ENCODE measurements at places on chromosomes 4 and X.

DNA sequence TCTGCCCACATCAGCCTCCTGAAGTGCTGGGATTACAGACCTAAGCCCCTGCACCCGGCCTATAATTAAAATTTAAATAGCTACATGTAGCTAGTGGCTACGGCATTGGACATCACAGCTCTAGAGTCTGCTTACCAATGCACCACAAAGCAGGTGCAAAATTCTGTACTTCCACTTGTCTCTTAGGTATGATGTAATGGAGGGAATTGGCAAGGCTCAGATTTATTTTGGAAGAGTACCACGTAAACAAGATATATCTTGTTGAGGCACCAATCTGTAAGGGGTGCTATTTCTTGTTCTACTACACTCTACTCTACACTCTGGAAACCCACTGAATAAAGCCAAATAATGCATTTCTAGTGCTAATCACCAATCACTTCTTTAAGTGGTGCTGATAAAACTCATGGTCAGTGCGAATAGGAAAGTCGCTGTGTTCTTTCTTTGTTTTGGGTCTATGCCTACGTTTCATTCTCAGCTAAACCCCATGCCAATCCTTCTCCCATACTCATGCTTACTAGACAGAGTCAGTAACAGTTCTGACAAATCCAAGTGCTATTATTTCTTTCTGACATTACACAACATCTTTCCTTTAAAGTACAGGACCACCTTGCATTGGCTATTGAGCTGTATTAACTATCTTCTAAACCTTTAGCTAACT lies 92.3 kb downstream of the GC start:
- no peak for DNase-seq

DNA sequence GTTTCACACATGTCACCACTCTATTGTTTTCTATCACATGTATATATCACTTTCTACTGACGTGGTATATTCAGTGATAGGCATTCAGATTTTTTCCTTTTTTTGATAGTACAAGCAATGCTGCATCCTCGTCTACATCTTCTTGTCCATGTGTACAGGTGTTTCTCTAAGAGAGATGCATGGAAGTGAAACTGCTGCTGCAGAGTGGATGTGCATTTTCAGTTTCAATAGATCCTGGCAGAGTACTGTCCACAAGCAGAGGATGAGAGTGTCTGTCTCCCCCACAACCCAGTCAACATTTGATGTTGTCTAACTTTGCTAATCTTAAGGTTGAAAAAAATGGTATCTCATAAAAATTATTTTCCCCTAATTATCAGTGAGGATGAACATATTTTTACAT lies 194.0 kb upstream of the CASK start:
- DNase-seq, result no peak

DNA sequence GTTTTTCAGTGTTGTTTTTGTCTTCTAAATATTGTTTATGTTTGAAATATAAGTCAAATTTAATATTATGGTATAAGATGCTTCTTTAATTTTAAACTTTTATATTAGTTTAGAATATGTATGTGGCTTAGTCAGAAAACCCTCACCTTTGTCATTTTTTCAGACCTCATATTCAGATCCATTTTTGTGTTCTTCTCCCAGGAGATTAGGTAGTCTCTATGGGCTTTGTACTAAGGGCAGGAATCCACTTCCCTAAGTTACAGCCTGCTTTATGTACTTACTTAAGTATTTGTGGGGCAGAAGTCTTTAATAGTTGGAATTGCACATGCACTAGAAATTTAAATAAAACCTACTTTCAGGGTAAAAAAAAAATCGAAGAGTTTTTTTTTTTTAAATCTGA lies 63.5 kb upstream of the TENM3 start:
- no peak for DNase-seq

DNA sequence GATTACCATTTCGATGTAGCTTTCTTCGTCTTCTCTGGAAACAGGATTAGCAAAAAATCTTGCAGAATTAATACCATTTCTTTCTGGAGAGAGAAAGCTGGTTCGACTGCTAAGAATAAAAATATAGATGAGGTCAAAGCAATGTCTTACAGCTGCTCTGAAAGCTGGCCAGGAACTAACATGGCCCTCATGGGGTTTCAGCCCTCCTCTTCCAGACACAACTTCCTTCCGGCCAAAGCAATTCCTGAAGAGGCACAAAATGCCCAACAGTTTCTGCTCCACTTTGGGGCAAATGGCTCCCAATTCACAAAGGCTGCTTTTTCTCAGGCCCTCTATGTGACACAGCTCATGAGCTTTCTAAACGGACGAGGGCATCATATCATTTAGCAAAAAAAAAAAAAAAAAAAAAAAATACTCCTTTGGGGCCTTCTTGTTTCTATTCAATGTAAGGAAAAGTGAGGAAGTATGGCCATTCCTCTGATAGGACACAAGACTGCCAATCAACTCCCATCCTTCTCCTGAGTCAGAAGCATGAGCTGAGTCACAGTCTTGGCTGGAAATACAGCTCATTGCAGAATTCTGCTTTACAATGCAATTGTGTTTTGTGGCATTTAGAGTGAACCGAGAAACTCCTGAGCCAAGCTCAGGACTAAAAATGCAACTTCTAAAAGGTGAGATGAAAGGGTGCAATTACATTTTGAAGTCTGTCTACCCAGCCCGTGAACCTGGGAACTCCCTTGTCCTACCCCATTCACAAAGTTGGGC lies 42.7 kb upstream of the CTAG2 start:
- no peak for DNase-seq

DNA sequence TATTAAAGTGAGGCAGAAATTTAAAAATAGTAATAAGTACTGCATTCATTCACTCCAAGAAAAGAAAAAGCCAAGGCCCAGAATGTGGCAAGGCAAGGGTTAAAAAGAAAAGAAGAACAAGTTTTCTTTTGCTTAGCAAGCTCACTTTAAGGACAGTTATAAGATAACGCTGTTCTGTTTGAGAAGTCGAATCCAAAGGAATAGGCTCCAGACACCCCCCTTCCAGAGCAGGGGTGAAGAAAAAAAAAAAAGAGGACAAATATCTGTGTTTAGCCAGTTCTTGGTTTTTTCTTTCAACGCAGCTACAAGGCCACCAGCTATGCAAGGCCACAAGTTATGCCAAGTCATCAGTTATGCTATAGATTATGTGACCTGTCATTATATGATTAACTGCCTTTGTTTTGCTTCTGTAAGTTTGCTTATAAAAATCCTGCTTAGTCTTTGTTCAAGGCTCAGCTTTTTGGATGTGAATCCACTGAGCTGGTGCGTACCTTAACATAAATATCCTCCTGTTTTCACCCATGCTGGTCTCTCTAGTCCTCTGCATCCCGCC lies 1.4 kb downstream of the GRK4 start:
- DNase-seq, result no peak

DNA sequence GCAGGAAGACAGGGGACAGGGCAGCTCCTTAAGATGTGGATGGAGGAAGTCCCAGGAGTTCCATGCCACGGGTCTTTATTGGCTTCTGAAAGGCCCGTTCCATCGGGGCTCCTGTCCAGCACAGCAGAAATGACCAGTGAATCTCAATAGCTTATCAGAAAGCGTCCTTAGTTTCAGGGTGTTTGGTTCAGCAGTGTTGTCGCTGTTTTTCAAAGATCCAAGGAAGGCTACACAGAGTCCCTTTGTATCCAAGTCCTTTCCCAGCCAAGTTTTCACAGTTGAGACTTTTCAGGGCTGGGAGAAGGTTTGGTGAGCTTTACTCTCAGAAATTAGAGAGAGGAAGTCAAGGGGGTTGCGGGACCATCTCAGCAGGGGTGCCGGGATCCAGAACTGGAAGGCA lies 5.0 kb upstream of the ZCCHC4 start:
- DNase-seq, result no peak

DNA sequence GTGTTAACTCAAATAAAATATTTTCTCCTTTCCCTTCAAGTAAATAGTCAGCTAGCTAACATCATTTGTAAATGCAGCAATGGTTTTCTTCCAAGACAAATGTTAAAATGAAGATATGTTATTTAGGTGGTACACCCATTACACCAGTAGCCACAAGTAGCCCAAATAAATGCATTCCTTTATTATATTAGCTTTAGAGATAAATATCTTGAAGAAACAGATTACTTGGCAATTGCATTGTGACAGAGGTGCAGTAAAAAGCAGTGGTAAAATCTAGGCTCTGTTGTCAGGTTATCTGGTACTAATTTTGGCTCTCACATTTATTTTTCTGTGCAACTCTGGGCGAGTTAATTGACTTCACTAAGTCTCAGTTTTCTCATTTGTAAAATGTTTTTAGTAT lies 193.0 kb downstream of the NAA11 start:
- DNase-seq, result no peak

- DNase-seq, result no peak
Observed at GRCh38 chr4:4901877-4902276, 42.4 kb downstream of the MSX1 start.

- no peak for DNase-seq
Observed at GRCh38 chr4:159153669-159154068, 50.8 kb downstream of the RAPGEF2 start.

- no peak for DNase-seq
Observed at GRCh38 chr4:25865586-25865985, 2.8 kb upstream of the SEL1L3 start.

- DNase-seq, result no peak
Observed at GRCh38 chr4:6907658-6908191, 1.9 kb upstream of the TBC1D14 start.

GRCh38 chr4:145731028-145731427 lies 51.1 kb downstream of the C4orf51 start:
- DNase-seq, result no peak

- no peak for DNase-seq
Observed at GRCh38 chrX:131572372-131573014, 28.6 kb downstream of the OR13H1 start.

DNA sequence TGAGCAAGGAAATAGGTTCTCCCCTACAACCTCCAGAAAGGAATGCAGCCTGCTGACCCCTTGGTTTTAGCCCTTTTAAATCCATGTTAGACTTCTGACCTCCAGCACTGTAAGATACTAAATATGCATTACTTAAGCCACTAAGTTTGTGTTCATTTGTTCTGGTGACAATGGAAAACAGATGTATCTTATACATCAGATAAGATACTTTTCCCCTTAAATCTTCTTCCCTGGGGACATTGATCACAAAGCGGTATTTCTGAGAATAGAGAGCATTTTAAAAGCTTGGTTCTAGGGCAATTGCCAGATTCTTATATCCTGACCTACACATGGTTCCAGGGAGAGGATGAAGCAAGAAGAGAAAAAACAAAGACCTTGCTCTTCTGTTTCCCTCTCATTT lies 6.5 kb upstream of the TMEM184C start:
- DNase-seq, result no peak

- DNase-seq, result no peak
Observed at GRCh38 chr4:105858466-105859040, 36.7 kb upstream of the NPNT start.

- DNase-seq, result no peak
Observed at GRCh38 chrX:153380691-153381090, 20.5 kb downstream of the PNMA6E start.

DNA sequence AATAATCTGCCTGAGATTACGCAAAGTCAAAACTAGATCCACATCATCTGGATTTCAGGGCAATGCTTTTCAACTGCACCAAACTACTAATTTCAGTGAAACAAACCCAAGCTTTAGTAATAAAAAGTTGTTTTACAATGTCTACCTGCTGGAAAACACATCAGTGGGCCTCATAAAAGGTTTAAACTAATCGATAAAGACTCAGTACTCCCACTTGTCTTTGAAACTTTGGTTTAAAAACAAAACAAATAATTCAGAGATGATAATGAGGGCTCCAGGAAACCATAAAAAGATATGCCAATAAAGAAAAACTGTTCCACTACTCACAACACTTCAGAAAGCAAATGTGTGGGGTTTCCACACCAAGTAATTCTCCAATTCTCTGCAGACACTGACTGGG lies 10.2 kb downstream of the PSMD10 start:
- DNase-seq, result no peak

- no peak for DNase-seq
Observed at GRCh38 chrX:115423086-115423485, 133.6 kb downstream of the LUZP4 start.

GRCh38 chrX:134684956-134685355 lies 26.7 kb upstream of the PLAC1 start:
- DNase-seq, result no peak

DNA sequence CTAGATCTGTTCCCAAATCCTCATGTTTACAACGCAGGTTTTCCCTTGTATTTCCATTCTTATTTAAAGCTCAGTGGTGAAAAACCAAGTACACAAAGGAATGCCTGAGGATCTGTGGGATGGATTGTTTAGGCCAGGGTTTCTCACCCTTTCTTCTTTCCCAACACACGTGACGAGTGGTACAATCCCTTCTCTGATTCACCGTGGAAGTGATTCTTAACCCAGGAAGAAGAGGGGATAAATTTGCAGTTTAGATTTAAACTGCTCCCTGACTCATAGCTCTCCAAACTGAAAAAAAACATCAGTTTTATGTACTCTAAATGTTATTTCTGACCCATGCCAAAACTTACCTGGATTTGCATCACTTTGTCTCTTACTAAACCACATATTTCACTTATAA lies 17.0 kb downstream of the PAQR3 start:
- DNase-seq, result no peak

GRCh38 chr4:15884666-15885065 lies 53.9 kb downstream of the FGFBP1 start:
- DNase-seq, result no peak

GRCh38 chr4:174332741-174333493 lies 49.2 kb downstream of the CEP44 start:
- DNase-seq, result no peak

DNA sequence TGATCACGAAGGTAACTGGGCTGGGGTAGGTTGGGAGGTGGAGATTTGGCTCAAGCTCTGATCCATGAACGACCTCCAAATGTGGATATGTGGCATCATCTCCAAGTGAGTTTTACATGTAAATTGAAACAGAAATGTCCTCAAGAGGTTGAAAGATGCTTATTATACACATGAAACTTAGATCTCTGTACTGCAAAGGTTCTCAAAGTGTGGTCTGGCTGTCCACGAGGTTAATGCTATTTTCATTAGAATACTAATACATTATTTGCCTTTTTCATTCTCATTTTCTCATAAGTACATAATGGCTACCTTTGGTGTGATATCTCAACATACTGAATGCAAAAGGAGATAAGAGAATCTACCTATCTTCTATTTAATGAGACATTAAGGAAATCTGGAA lies 198.2 kb downstream of the RASL11B start:
- no peak for DNase-seq

- DNase-seq, result no peak
Observed at GRCh38 chr4:65670331-65671031, at the start of gene EPHA5. Gene EPHA5, minus strand, starts transcription at chr4:65670489. Its CDS starts 747 bp downstream, at chr4:65669742.

DNA sequence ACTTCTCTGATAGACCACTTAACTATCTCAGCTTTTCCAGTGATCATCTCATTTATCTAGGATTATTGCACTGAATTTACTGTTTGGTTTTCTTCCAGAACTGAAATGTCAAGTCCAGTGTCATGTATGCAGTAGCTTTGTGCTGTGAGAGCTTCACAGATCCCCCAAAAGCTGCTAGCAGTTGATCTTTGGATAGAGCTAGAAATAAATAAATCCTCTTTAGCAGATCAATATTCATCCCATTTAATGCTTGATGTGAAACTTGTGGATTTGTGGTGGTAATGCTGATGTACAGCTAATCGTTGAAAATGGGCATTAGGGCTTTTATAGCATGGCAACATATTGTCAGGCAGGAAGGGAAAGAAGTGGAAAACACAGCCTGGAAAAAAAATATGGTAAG lies 509.6 kb upstream of the FAM241A start:
- DNase-seq, result no peak

All from naive thymus-derived CD8-positive, alpha-beta T cell (primary cell).